ENCODE measurements at places on chromosomes 7 and 10. TPM values are rescaled to one million over a fixed set of nuclear protein-coding genes. Genes with fewer than 3 reads are reported as not detected.

DNA sequence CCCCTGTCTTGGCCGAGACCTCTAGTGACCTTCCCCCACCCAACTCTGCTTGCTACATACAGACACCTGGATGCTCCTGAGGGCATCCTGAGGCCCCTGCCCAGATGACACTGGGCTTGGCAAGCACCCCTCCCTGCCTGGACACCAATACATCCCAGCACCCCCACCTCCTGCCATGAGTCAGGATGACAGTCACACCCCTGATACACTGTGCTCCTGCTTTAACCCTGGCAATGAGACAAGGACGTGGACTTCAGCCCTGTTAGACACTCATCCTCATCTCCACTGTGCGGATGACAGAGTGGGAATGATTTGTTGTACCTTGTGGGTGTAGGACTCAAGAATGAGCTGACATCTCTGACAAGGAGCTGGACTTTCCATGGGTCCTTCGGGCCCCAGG, 186.3 kb upstream of the ADCY1 start:
- H3K4me1 ChIP-seq, result no peaks in the 10 kb centered on the region
- no peak overlapping the region for H3K27ac ChIP-seq
- no peak for DNase-seq
- H3K27me3 ChIP-seq, result no peaks in the 10 kb centered on the region
- H3K4me3 ChIP-seq, result no peak overlapping the region

DNA sequence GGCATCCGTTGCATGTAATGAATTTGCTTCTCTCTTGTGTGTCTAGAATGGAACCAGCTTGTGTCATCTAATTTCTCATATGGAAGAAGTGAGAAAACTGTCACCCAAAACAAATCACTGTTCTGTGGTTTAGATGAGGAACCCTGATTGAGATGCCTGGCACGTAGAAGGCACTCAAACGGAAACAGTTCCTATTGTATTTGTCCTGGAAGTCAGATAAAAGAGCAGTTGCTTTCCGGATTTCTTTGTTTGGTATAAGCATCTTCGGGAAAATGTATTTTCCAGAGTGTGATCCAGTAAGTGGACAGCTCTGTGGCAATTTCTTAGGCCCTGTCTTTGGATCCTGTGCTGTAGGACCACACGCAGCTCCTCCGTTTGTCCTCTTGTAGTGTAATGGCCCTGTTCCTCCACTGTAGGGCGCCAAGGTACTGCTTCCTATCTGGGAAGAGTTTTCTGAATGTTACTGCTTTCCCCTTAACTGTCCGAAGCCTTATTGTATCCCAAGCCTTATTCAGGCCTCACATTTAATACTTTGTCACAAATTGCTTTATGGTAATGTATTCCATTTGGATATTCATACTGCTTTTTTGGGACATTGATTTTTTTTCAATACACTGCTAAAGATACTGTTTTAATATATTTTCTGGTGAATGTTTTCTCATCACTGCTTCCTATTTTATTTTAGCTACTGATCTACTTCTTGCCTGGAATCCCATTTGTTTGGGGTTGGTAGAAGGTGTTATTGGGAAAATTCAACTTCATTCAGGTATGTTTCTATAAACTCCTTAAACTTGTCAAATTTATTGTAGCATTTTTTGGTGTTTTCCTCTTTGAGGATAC, 24.8 kb downstream of the INPP5F start:
- no peaks in the 10 kb centered on the region for H3K36me3 ChIP-seq
- H3K27ac ChIP-seq, result no peak overlapping the region
- DNase-seq, result peak; percentile 19
- no peaks in the 10 kb centered on the region for H3K27me3 ChIP-seq

GRCh38 chr10:3778692-3779157, 6.3 kb downstream of the KLF6 start:
- H3K4me1 ChIP-seq, result peaks cover 70% of the 10 kb centered on the region
- no peak for DNase-seq
- peaks cover 49% of the 10 kb centered on the region for H3K36me3 ChIP-seq
- H3K27me3 ChIP-seq, result no peaks in the 10 kb centered on the region
- peak overlapping the region; percentile 83 for H3K4me3 ChIP-seq

The UCN3 gene
- total RNA-seq, result not detected

- no peak overlapping the region for H3K27ac ChIP-seq
- H3K36me3 ChIP-seq, result no peaks in the 10 kb centered on the region
- DNase-seq, result no peak
- H3K4me3 ChIP-seq, result no peak overlapping the region
- H3K27me3 ChIP-seq, result no peaks in the 10 kb centered on the region
These were observed 27.9 kb upstream of the PCBD1 start for GRCh38 chr10:70916241-70916640.

- no peak for DNase-seq
- H3K4me1 ChIP-seq, result peaks cover 22% of the 10 kb centered on the region
- no peaks in the 10 kb centered on the region for H3K27me3 ChIP-seq
- no peak overlapping the region for H3K4me3 ChIP-seq
- H3K27ac ChIP-seq, result no peak overlapping the region
These were observed 177.0 kb downstream of the REEP3 start for GRCh38 chr10:63697956-63698786.

DNA sequence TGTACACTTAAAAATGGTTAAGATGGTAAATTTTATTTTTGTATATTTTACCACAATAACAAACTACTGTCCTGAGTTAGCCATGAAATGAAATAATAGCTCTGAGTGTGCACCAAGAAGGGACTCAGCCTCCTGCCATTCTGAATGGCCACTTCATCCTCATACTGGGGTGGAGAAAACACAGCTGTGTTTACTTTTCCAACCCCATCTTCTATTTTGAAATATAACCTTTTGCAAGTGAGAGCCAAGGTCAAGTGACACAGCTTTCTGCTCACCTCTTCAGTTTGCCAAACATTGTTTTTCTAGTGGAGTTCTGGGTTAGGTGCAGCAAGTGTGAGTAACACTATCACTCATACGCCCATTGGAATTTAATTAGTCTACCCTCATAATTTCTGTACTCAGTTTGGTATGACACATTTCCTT, 107.4 kb upstream of the GLCCI1 start:
- no peaks in the 10 kb centered on the region for H3K36me3 ChIP-seq
- H3K4me3 ChIP-seq, result no peak overlapping the region
- DNase-seq, result no peak
- H3K27me3 ChIP-seq, result no peaks in the 10 kb centered on the region
- H3K4me1 ChIP-seq, result no peaks in the 10 kb centered on the region

DNA sequence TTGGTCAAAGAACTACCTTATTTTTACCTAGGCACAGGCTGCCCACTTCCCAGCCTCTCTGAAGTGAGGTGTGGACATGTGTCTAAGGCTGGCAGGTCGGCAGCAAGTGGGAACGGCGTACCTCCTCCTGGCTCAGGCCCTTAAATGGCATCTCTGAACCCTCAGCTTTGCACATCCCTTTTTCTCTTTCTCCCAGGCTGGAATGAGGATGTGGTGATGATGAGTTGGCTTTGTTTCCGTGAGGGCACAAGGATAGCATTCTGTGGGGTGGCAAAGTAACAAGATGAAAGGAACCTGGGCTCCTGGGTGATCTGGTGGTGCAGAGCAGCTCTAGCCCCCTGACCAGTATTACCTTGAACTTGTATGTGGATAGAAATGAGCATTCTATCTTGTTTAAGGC, 196.8 kb downstream of the REEP3 start:
- no peak for DNase-seq
- H3K4me1 ChIP-seq, result peaks cover 35% of the 10 kb centered on the region
- no peak overlapping the region for H3K4me3 ChIP-seq
- no peak overlapping the region for H3K27ac ChIP-seq
- no peaks in the 10 kb centered on the region for H3K36me3 ChIP-seq

GRCh38 chr10:87593702-87594101, 66.0 kb upstream of the PAPSS2 start:
- peaks cover 8% of the 10 kb centered on the region for H3K4me1 ChIP-seq
- DNase-seq, result no peak
- H3K4me3 ChIP-seq, result no peak overlapping the region
- no peak overlapping the region for H3K27ac ChIP-seq
- no peaks in the 10 kb centered on the region for H3K27me3 ChIP-seq
- H3K36me3 ChIP-seq, result no peaks in the 10 kb centered on the region

The PROSER2 gene
- total RNA-seq, result 6.2 TPM

DNA sequence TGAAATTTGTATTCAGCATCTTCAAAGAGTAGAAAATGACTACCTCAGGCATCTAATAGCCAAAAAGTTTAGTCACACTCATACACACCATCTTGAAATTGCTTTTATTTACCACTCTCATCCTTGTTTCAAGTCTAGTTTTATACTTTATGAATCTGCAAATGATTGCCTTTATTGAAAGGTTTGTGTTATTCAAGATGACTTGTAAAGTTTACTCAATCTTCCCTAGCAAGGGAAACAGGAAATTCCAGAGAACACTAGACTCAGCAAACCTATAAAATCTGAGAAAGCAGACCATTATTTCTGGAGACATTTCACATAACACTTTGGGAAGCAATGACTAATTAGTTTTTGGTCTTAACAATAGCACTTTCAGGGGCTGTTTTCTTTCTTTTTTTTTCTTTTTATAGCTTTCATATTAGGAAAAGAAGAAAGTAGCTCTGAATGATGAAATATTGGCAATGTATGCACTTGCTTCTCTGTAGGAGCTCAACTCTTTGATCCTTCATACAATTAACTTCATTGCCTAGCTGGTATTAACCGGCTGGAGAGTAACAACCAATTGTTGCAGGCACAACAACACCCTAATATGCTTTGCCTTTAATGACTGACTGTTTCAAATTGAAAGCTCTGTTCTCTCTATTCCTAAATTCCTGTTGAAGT, 68.9 kb upstream of the HDAC9 start:
- no peak for DNase-seq
- H3K4me1 ChIP-seq, result peaks cover 7% of the 10 kb centered on the region
- no peaks in the 10 kb centered on the region for H3K36me3 ChIP-seq
- no peak overlapping the region for H3K4me3 ChIP-seq
- H3K27ac ChIP-seq, result no peak overlapping the region

The OR6V1 gene
- total RNA-seq, result not detected

- H3K4me3 ChIP-seq, result no peak overlapping the region
- DNase-seq, result no peak
- no peaks in the 10 kb centered on the region for H3K36me3 ChIP-seq
These were observed 34.6 kb upstream of the HSPA12A start for GRCh38 chr10:116777006-116777405.

DNA sequence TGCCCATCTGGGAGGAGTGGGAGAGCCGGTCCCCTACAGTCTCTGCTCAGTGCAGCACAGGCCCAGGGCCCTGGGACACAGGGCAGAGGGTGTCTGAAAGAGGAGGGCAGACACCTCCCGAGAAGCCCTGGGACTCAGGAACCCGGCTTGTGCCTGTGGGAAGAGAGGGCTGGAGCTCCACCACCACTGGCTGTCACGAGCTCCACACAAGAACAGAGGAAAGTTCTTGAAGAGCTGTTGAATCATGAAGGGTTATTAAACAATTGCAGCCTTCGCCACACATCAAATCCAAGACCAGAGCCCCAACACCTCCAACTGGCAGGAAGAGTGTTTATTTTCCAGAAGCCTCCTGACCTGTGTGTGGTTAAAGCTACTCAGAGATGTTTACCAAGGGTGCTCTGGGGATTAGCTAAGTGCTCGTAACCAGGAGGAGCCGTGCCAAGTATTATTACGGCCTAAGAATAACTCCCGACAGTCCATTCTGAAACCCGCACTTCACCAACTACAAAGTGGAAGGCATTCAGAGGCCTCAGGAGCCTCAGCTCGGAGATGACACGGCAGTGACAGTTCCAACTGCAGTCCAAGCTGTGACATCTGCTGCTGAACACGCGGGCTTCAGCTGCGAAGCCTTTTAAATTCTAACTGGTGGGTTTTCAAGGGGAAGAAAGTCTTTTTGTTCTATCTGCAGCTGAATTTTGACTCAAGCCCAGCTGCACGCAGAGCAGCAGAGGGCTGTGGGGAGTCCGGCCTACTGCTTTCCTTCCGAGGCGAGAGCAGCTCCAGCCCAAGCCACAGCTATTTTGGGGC, 75.1 kb downstream of the MAD1L1 start:
- H3K27me3 ChIP-seq, result no peaks in the 10 kb centered on the region
- DNase-seq, result peak; percentile 27
- H3K27ac ChIP-seq, result peak overlapping the region; percentile 72
- H3K4me3 ChIP-seq, result peak overlapping the region; percentile 39
- H3K36me3 ChIP-seq, result no peaks in the 10 kb centered on the region

- no peaks in the 10 kb centered on the region for H3K4me1 ChIP-seq
- H3K27ac ChIP-seq, result no peak overlapping the region
- no peaks in the 10 kb centered on the region for H3K36me3 ChIP-seq
- no peaks in the 10 kb centered on the region for H3K27me3 ChIP-seq
- no peak for DNase-seq
- no peak overlapping the region for H3K4me3 ChIP-seq
These were observed 479.8 kb downstream of the PTPRN2 start for GRCh38 chr7:158107806-158108205.

The PIP4K2A gene
- total RNA-seq, result 42.6 TPM

The PRSS37 gene
- total RNA-seq, result not detected

GRCh38 chr10:88028654-88029053, 165.2 kb downstream of the PTEN start:
- no peaks in the 10 kb centered on the region for H3K36me3 ChIP-seq
- no peaks in the 10 kb centered on the region for H3K27me3 ChIP-seq
- no peak for DNase-seq
- H3K27ac ChIP-seq, result no peak overlapping the region
- H3K4me3 ChIP-seq, result no peak overlapping the region
- no peaks in the 10 kb centered on the region for H3K4me1 ChIP-seq

The LOXL4 gene
- 15.4 TPM for total RNA-seq

DNA sequence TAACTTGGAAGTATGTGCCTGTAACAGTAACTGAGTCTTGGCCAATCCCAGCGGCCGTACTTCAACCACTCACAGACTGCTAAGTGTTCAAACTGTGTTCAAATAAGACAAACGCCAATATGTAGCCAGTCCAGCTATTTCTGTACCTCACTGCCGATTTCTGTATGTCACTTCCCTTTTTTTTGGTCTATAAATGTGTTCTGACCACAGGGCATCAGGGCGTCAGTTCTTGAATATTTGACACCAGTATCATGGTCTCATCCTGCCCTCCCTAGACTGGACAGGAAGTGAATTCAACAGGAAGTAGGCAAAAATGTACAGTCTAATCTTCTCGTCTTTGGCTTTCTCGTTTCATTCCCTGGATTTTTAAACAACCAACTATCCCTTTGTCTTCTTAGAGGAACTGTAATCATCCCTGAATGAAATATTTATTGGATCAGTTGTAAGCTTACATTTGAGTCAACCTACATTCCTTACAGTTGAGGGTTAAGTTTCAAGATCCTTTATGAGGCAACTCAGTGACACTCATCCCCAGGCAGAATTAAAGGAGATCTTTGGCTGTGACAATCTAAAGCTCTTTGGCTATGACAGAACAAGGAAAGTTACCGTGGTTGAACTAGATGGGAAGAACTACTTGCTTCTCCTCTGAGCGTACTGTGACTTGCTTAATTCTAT, 232.7 kb downstream of the NSUN6 start:
- H3K4me1 ChIP-seq, result no peaks in the 10 kb centered on the region
- H3K27ac ChIP-seq, result no peak overlapping the region
- no peak overlapping the region for H3K4me3 ChIP-seq
- DNase-seq, result no peak
- no peaks in the 10 kb centered on the region for H3K36me3 ChIP-seq

The CDK1 gene
- total RNA-seq, result 0.71 TPM
